Right kidney (tissue), 9 donors: ENCODE measurements at places on chromosomes 2 and 18.

- no peak for DNase-seq
These were observed 135.3 kb upstream of the NOSTRIN start for GRCh38 chr2:168667156-168667555.

DNA sequence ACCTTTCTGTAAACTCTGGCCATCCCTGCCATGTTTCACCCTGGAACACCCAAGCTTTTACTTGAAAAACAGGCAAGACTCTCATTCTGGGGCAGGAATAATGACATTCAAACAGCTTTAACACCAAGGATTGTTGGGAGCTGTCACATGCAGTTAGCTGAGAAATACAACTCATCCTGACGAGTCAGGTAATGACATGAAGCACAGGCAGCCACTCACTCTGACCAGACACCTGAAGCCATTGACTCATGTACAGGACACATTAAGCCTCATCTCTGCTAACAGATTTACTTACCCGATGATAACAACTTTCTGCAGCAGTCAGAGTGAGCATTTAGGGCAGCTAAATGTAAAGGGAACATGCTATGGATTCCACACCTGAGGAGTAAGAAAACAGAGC is 163.1 kb upstream of the PGAP1 start:
- no peak for DNase-seq

- no peak for DNase-seq
These were observed 21.7 kb upstream of the LCLAT1 start for GRCh38 chr2:30425326-30425725.

GRCh38 chr2:75311993-75312392 is 112.7 kb upstream of the TACR1 start:
- no peak for DNase-seq

- no peak for DNase-seq
These were observed 92.0 kb upstream of the SNTG2 start for GRCh38 chr2:858646-859045.

- DNase-seq = no peak
These were observed 14.6 kb downstream of the ITGA4 start for GRCh38 chr2:181471783-181472182.

- no peak for DNase-seq
These were observed 7.3 kb downstream of the CEP192 start for GRCh38 chr18:12998332-12999060.

DNA sequence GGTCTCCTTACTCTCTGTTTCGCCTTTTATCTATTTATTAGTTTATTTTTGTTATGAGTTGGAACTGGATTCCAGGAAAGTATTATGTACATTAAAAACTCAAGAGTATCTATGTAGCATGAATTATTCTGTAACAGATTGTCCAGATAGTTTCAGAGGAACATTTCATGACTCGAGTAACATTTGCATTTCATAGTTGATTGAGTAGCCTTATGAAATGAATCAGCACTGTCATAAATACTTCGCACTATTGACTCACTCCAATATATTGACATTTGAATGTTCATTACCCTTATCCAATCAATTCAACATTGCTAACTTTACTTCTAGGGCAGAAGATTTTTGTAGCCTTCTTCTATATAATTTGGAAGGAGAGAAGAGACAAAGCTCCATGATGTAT is 11.3 kb upstream of the VRK2 start:
- DNase-seq = no peak

DNA sequence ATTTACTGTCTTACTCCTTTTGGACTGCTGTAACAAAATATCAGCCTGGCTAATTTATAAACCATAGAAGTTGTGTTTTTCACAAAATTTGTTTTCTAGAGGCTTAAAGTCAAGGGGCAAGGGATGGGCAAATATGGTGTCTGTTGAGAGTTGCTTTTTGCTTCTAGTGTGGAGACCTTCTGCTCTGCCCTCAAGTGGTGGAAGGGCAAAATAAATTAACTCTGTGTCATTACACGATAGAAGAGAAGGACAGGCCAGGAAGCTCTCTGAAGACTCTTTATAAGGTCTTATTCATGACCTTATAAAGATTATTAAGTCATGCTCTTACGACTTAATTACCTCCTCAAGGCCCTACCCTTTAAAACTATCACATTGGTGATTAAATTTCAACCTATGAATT is 181.2 kb upstream of the LRATD1 start:
- no peak for DNase-seq

DNA sequence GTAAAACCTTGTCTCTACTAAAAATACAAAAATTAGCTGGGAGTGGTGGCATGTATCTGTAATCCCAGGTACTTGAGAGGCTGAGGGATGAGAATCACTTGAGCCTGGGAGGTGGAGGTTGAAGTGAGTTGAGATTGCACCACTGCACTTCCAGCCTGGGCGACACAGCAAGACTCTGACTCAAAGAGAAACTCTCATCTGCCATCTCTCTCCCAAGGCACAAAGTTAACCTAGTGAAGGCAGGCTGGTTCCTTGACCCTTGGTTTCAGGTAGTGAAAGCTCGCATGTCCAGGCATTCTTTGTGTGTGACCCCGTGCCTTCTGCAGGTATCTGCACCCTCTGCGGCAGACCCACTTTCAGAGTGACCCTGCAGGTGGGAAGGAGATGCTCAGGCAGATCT is 100.0 kb downstream of the WDSUB1 start:
- DNase-seq = no peak

- no peak for DNase-seq
These were observed 83.5 kb upstream of the RAB12 start for GRCh38 chr18:8525692-8526091.

GRCh38 chr2:240209493-240209892 is 69.0 kb upstream of the OTOS start:
- DNase-seq = no peak

DNA sequence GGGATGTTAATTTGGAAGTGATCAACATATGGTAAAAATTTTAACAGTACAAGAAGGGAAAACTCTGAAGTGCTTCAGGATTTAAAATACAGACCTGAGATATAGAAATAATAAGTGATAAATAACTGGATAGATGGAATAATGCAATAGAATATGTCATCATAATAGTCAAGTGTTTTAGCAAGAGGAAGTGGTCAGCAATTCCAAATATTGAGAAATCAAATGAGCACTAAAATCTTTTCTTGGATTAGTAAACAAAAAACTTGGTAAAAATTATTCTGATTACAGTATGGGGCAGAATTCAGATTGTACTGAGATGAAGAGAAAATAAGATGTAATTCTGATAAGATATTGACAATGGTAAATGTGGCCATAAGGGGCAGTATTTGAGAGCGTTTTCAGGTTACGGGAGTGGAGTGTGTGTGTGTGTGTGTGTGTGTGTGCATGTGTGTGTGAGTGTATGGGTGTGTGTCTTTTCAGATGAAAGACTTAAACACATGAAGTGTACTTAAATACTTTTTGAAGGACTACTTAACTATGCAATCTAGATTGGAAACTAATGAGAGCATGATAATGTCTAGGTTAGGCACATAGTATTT is 217.9 kb upstream of the ITGA4 start:
- no peak for DNase-seq

GRCh38 chr2:159326569-159327255 is 40.2 kb upstream of the WDSUB1 start:
- DNase-seq = no peak

GRCh38 chr2:160252278-160252887 is 52.3 kb upstream of the ITGB6 start:
- no peak for DNase-seq

DNA sequence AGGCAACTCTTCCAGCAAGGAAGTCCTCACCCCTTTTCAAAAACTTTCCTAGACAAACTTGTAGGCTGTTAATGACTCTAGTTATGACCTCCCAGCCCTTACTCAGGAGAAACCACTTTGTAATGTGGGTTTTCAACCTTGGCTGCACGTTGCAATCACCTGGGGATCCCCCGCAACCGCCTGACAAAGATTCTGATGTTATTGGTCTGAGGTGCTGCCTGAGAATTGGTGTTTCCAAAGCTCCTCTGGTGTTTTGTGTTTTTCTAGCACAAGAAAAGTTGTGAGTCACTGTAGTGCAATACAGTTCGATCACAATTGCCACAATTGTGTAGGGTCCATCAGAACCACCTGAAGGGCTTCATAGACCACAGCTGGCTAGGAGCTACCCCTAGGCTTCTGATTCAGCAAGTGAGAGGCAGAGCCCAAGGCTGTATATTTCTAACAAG is 121.6 kb downstream of the SP100 start:
- no peak for DNase-seq
